AG09319 (cell line): ENCODE measurements at places on chromosomes 12 and 14.

DNA sequence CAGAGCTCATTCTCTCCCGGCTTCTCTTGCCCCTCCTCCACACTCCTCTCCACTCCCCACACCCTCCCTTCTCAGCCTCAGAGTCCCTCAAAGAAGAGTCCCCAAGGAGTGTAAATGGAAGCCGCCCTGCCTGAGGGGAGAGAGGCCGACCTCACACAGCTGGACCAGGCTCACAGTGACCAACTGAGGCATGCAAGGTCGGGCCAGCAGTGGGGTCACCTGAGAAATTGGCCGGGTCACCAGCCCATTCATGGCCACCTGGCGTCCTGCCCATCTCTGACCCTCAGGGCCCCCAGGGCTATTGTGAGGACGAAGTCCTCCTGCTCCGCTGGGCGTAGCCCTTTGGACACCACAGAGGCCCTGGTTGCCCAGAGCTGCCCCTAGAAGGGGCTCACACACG lies 49.5 kb upstream of the NUAK1 start:
- no peak for DNase-seq

- no peak for DNase-seq
Observed at GRCh38 chr12:25800101-25800500, 158.4 kb upstream of the RASSF8 start.

DNA sequence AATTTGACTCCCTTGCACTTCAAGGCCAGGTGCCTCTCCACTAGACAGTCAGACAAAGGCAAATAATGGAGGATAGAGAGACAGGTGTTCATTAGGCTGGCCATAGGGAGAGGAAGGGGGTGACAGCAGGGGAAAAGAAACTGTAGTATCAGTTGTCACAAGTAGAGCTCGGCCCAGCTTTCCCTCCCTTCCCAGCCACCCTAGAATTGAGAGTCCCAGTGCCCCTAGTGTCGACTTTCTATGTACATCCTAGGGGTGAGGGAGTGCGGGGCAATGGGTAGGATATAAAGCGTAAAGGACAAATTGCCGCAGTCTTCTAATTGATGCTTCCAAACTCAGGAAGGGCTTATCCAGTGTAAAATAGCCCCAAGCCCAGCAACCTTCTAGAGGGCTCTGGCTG lies 39.0 kb downstream of the BAZ2A start:
- no peak for DNase-seq

GRCh38 chr12:66612090-66612775 lies 66.6 kb downstream of the GRIP1 start:
- DNase-seq, result no peak

GRCh38 chr12:22248121-22248520 lies 86.4 kb downstream of the ST8SIA1 start:
- no peak for DNase-seq

DNA sequence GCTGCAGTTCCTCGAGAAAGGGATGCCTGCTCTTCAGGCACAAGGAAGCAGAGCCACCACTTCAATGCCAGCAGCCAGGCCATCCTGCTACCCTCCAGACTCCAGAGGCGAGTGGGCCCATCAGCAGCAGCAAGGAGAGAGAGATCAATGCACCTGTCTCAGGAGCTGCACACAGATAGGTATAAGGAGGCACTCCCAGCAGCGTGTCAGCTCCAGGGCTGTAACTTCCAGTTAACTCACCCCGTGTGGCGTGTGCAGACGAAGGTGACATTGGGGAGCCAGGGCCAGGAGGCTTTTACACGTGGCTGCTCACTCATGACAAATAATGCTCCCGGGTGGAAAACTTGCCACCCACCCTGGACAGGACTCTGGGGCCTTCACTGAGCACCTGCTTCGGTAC lies 24.2 kb downstream of the GALNT16 start:
- no peak for DNase-seq

GRCh38 chr12:104351057-104351983 lies 47.8 kb downstream of the EID3 start:
- no peak for DNase-seq

GRCh38 chr12:51524386-51524901 lies 66.6 kb upstream of the SCN8A start:
- DNase-seq, result no peak

DNA sequence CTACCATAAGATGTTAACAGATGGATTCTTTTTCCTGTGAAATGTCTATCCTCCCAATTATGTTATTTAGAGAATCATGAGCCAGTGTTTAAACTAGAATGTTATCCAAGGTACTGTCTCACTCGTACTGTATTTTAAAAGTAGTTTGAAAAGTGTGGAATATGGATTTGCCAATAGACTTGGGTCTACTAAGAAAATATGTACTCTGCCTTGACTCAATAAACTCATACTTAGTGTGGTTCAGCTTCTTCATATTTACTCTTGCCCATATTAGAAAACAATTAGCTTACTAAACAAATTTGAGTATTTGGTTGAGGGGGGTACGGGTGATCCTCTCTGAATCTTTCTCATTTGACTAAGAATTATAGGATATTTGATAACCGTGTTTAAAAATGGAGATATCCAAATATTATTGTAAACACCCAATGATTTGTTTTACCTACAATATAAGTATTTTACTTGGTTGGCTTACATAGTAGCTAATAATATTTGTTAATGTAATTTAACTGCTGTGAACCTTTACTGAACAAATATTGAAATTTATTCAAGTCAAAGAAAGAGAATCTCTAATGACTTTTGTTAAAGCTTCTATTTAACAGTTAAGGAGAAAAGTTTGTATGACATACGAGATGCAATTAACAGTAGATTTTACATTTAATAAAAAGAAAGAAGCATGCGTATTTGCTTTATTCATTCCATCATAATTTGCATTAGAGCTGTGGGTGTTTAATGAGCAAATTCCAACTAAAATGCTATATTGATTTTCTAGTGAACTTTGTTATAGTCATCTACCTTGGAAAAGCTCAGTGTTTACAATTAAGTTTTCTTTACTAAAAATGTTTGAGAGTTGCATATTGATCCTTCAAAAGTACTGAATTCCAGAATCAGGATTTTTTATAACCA lies 81.2 kb downstream of the MIPOL1 start:
- no peak for DNase-seq

- DNase-seq, result no peak
Observed at GRCh38 chr12:96208801-96209549, 14.8 kb downstream of the ELK3 start.

- peak; percentile 42 for DNase-seq
Observed at GRCh38 chr12:90024262-90024661, 315.6 kb upstream of the ATP2B1 start.

GRCh38 chr12:11868027-11868426 lies 202.7 kb upstream of the BCL2L14 start:
- no peak for DNase-seq

GRCh38 chr14:79802093-79802492 lies 409.2 kb downstream of the DIO2 start:
- no peak for DNase-seq
